ENCODE measurements at places on chromosomes 5 and 9.

- DNase-seq = peak; percentile 71
These were observed at the start of gene CYFIP2 for GRCh38 chr5:157265714-157266285. CYFIP2 (plus strand) TSS chr5:157266123; CDS start chr5:157285362, 19,239 bp downstream.

DNA sequence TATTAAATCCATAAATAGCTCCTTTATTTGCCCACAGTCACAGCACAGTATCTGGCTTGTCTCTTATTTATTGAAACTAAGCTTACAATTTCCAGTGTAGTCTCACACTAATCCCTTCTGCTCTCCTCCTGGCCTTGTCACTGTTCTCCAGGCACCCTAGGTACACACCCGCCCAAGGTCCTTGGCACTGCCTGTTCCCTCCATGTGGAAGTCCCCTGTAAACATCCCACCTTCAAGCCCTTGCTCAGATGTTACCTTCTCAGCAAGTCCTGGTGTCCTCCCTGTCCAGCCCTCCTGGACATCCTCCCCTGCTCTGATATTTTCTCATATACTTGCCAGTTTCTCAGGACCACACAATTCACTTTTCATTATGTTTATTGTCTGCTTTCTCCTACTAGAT lies 44.2 kb upstream of the CFAP157 start:
- no peak for DNase-seq

- no peak for DNase-seq
These were observed 836.1 kb upstream of the CDH6 start for GRCh38 chr5:30357371-30357770.

DNA sequence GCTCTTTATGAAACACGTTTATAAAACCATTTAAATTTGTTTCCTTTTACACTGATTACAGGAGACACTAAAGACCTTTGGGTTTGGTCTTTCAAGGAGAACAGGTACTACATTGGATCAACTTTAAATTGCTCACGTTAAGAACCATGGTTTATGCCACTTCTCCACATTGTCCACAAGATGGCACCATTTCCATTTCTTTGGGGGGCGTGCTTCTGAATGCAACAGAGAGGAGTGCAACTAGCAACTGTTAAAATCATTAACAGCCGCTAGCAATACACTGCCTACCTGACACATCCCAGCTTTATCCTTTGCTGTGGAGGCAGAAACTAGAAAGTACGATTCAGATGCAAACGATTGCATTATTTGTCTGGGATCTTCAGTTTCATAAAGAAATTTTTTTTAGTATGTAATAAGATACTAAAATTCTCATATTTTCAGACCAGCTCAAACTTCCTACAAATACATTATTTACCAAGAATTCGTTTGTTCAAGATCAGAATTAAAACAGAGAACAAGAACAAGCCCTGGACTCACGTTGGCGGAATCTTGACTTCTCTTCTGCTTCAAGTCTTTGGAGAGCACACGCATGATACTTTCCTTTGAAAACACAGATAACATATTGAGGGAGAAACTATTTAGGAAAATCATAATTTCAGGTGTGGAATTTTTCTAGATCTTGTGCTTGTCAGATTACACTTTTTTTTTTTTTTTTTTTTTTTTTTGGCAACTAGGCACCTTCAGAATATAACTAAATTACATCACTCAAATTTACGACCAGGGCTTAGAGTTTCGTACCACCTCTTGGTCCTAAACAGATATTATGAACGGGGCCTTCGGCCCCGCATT lies 702 bp downstream of the CDC20B start:
- peak; percentile 45 for DNase-seq

- no peak for DNase-seq
These were observed 9.4 kb downstream of the LCN12 start for GRCh38 chr9:136961279-136962065.

GRCh38 chr5:108046955-108047670 lies 334.8 kb downstream of the FBXL17 start:
- no peak for DNase-seq

DNA sequence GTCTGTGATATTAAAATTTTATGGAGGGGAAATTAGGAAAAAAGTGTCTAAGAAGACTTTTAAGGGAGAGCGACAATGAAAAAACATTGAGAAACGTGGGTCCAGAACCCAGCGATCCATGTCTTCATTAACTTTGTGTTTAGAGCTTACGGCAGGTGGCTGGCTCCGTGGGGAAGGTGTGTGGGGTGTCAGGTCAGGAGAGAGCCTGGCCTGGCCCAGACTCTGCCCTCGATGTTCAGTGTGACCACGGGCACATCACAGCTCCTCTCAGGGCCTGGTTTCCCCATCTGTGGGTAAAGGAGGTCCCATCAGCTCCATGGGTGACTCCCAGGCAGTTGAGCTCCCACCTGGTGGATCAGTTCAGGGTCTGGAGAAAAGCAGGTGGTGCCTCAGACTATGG lies 22.1 kb downstream of the DAB2IP start:
- DNase-seq = no peak

- no peak for DNase-seq
These were observed 1.4 kb upstream of the SPATA6L start for GRCh38 chr9:4667681-4668080.

DNA sequence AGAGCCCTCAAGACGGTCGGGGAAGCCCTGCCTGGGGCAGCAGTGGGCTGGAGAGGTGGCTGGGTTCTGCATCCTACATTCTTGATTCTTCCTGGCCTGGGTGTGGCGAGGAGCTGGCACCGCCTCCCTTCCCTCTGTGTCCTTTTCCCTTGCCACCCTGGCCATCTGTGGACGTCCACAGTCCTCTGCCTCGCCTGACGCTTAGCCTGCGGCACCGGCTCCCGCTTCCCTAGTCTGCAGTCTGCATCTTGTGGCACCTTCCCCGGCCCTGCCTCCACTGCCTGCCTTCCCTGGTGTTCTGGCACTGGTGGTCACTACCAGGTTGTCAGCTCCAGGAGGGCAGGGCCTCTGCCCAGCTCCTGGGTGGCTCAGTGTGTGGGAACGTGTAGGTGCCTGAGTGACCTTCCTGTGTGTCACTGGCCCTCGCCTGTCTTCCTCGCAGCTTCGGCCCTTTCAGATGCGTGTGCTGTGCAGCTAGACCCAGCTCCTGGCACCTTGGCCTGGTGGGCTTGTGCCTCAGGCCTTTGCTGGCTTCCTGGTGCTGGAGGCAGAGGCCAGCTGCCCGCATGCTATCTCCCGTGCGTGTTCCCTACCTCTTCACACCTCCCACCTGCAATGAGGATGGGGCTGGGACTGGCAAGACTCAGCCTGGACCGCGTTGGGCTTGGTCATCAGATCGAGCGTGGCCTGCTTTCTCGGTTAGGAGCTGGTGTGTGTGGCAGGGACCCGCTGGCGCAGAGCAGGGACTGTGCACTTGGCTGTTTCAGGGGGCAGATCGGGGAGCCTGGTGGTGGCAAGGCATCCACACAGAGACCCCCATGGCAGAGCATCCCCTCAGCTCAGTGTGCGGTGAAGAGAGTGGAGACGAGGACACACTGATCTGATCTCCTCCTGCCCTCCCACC lies 20.9 kb downstream of the TRAF2 start:
- no peak for DNase-seq

DNA sequence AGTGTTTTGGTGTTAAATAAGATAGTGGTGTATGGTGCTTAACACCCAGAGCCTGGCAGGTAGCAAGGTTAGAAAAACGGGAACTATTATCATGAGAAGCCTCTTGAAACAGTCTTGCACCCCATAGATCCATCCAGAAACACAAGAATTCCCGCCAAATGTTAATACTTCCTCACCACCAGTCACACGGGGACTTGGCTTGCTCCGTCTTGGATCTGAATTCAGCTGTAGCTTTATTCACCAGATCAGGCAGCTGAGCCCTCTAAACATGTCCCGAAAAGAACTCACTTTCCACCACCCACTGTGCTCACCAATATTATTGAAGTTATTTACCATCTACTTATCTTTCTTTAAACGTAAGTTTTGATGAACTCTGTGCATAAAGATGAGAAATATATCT lies 101.6 kb upstream of the PTPN3 start:
- DNase-seq = no peak

GRCh38 chr9:134605966-134606357 lies 35.6 kb upstream of the COL5A1 start:
- DNase-seq = no peak

DNA sequence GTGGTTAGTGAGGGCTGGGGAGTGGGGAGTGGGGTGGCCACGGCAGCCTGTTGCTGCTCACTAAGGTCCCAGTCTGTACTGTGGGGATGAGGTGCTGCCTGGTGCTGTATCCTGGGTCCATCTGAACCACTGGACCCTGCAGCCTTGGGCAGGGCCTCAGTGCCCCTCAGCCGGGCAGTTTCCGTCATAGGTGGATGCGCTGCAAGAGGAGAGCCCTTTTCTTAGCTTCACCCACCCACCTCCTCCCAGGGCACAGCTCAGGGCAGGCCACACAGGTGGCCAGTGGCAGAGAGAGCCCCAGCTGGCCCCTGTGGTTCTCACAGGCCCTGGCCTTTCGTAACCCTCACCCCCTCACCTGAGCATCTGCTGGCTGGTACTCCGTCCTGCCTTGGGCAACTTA lies 46.2 kb downstream of the WNK2 start:
- no peak for DNase-seq

DNA sequence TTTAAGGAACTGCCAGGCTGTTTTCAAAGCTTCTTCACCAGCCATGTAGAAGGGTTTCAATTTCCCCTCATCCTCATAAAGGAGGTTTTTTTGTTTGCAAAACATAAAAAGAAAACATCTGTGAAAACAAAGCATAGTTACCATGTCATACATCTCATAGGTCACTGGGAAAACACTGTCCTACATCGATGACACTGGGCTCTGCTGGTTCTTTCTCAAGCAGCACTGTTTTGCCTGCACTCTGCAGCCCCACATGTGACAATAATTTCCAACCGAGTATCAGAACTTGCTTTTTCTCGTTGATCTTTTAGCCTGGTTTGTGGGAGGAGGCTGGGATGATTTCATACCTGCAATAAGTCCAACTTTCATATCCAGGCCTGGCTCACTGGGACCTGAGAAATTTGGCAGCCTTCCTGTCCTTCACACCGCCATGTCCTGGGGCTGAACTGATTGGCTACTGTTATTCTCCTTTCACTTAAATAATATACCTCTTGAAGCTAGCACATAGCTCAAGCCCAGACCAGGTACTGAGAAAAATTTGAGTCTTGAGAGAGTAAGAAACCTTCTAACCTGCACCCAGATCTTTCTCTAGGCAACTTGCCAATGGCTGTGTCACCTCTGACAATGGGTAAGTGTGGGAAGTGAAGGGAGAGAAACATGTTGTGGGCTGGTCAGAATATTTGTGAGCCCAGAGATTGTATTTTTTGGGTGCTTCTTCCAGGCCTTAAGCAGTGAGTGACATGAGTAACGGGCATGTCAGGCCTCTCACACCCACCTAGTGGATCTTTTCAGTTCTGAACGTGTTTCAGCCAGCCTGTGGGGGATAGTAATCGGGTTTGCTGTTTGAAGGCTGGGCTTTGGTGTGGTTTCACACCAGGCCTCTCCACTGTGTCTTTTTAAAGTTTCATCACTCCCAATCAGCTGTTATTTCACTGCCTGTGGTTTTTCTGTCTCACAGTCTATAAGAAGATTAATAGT lies 502.8 kb downstream of the NTRK2 start:
- no peak for DNase-seq

DNA sequence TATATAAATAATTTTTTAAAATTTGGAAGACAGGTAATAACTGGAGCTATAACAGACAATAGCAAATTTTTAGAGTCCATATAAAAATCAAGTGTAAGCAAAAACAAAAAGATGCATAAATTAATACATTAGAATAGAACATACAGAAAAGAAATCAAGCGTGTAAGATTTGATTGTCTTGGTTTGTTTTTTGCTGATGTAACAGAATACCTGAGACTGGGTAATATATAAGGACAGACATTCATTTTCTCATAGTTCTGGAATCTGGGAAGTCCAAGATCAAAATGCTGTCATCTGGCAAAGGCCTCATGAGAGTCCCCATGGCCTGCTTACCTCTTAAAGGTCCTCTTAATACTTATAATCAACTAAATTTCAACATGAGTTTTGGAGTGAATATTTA lies 1010.1 kb downstream of the CDH18 start:
- no peak for DNase-seq

GRCh38 chr9:101566904-101567724 lies 27.7 kb downstream of the PPP3R2 start:
- DNase-seq = no peak

DNA sequence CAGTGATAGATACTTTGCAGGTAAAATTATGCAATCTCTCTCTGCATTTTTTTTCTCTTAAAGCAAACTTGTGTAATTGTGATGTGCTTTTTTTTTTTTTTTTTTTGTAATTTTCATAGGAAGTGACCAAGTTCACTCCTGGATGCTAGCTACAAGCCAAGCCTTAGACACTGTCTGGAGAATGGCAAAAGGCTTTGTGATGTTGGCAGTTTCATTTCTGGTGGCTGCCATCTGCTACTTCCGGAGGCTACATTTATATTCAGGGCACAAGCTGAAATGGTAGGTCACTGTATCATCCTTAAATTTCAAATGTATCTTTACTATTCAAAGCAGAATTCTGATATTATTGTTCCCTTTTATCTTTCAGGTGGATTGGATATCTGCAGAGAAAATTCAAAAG lies 19.3 kb downstream of the OTULINL start:
- no peak for DNase-seq

- DNase-seq = peak; percentile 57
These were observed at the start of gene ZFP37 for GRCh38 chr9:113056191-113057106. ZFP37 (minus strand) TSS chr9:113056724; CDS start chr9:113056688, 36 bp downstream.

DNA sequence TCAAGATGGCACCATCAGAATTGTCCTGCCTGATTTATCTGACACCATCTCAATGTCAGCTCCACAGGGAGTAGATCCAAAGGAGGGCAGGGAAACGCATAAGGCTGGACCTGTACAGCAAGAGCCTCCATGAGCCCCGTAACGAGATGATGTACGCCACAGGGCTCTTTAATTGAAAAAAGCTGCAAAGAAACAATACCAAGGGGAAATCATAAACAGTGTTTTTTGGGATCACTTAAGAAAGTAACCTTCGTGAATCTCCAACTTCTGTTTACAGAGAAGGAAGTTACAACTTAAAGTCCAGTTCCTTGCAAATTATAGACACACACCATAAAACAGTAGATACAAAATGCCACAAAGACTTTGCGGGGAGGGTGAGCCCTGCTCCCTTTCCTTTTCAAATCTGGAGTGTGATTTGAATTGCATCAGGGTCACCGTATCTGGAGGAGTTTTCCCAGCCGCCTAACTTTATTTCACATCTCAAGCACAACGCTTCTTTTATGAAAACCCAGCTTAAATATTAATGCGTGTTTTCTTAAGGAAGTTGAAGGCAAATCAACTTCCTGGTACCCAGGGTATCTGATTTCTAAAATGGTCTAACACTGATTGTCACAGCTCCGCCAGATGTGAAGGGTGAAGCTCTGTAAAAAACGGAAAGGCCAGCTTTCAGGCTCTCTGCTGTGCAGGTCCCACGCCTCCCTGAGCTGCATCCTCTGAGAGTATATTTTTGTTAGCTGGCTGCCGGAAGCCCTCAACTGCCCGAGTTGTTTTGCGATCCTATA lies 88.9 kb downstream of the EBF1 start:
- no peak for DNase-seq

DNA sequence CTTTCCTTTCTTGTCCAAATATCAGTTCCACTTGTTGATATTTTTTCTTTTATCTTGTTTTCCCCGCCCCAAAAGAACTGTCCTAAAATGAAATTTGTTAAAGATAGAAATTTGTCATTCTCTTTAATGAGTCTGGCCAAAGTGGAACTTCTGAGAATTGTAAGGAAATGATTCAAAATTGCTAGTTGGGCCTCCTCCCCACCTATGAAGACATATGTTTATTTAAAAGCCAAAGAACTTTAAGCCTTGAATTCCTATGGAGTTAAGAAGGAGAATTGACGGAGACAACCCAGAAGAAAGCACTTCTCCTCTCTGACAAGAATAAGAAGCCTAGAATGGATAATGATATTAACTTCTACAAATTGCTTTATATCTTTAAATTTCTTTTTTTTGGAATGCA lies 59.1 kb upstream of the ALDH1A1 start:
- DNase-seq = no peak

GRCh38 chr5:38808666-38809343 lies 37.0 kb upstream of the OSMR start:
- no peak for DNase-seq
